Motor neuron (in vitro differentiated cells): ENCODE measurements at places on chromosomes 5 and 9.
A peak's percentile ranks its signal among the peaks of the same experiment; 100 is the strongest.

DNA sequence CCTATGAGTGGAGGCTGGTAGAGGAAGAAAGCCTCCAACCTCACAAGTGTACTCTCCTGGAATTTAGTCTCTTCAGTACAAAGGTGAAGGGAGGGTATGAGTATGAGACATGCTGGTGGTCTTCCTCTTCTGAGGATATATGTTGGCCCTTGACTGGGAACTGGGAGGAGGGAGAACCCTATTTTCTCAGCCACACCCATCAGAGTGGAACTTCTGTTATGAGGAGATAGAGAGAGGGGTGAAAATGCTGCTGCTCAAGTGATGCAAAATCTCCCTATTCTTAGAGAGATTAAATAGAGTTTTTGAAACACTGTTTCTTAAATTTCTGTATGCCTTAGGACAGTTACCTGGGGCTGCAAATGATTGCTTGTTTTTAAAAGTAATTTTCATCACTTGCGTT is 203.4 kb upstream of the PRR16 start:
- no peak for ATAC-seq

GRCh38 chr9:16664211-16664610 is 206.3 kb downstream of the BNC2 start:
- ATAC-seq = no peak

DNA sequence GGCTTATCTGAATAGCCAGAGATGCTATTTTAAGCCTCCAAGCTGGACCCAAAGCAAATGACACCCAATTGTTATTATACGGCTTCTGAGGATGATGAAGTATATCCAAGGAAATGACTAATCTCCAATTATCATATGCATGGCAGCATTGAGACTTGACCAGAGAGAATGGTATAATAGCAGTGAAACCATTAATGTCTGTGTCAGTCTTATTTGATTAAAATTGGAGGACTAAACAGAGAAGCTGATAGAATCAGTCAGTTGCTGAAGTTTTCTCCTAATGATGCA is 200.5 kb downstream of the EFNA5 start:
- ATAC-seq = peak; percentile 51

DNA sequence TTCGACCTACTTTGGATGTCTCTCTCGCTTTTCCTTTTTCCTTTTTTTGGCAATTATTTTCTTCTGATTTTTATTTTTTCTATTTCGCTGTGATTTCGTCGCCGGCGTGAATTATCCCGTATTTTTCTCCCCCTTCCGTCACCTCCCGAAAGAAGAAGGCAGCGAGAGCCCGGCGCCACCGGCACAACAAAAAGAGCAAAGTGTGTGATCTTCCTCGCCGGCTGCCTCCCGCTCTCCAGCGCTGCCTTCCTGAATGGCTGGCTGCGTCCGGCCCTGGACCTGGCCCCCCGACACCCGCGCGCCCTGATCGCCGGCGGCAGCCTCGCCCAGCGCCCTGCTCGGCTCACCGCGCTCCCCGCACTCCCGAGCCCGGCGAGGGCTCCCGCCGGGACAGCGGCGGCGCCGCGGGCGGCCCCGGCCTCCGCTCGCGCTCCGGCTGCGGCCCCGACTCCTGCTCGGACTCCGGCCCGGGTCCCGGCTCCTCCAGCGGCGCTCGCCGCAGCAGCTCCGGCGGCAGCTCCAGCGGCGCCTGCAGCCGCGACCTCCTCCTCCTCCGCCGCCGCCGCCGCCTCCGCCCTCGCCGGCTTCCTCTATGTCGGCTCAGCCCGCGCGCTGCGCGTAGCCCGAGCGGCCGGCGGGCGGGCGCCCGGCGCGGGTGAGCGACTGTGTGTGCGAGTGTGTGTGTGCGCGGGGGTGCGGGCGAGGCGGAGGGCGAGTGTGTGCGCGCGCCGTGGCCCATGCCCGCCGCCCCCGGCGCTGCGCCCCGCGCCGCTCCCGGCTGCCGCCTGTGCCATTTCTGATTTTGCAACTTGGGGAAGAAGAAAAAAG is 960 bp downstream of the NR2F1 start:
- ATAC-seq = peak; percentile 8

DNA sequence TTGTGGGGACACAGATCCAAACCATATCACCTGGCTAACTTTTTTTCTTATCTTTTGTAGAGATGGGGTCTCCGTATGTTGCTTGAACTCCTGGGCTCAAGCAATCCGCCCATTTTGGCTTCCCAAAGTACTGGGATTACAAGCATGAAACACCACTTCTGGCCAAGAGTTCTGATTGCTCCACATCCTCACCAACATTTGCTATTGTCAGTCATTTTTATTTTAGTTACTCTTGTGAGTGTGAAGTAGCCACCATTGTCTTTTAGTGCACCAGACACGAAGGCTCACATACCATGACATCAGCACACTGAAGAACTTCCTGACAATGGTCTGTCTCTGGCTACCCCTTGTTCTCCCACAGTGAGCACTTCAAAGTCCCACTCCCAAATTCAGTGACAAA is 17.3 kb downstream of the PLAC8L1 start:
- no peak for ATAC-seq

GRCh38 chr5:32231929-32232328 is 57.8 kb upstream of the GOLPH3 start:
- no peak for ATAC-seq

- no peak for ATAC-seq
Observed at GRCh38 chr9:69319324-69320025, 5.5 kb upstream of the ENTREP1 start.

DNA sequence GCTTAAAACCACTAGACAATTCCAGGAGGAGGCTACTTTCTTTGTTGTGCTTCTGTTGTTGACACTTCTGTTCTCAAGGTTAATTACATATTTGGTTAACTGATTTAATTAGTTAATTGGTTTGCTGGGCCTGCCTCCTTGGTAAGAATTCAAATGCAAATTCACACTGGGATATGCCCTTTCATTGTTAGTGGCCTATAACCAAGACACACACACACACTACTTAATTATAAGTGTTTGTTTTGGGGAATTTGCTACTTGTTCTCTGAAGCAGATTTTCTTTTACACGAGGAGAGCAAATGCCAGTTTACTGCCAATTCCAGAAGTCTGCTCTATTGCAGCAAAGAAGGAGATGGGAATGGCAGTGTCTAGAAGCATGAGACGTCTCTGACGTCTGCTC is 101.6 kb upstream of the BASP1 start:
- ATAC-seq = no peak

DNA sequence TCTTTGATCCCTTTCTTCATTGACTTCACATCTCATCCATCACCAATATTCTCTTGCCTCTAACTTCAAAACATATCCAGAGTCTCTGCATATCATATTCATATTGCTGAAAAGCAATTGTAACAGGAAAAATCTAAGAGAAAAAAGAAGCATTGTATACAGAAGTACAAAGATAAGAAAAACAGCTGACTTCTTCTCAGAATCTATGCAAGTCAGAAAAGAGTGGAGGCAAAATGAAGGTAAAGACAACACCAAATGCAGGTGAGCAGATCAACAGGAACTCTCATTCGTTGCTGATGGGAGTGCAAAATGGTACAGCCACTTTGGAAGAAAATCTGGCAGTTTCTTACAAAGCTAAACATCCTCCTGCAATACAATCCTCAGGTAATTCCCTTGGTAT is 155.6 kb downstream of the PHF2 start:
- ATAC-seq = no peak

DNA sequence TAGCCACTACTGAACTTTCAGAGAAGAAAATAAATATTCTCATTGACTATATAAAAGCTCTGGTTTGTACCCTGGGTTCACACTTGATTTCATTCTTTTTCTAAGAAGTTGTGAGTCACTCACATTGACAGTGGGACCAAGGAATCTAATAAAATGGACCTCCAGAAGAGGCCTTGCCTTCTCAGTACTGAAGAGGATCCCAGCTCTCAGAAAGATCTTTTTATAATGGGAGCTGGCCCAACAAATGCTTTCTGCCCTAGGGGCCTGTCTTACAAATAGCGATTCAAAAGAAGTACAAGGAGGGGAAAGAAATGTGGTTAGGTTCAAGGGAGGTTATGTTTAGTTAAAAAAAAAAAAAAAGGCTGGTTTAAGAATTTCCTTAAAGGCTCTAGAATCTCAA is 237.9 kb downstream of the ISL1 start:
- ATAC-seq = no peak

DNA sequence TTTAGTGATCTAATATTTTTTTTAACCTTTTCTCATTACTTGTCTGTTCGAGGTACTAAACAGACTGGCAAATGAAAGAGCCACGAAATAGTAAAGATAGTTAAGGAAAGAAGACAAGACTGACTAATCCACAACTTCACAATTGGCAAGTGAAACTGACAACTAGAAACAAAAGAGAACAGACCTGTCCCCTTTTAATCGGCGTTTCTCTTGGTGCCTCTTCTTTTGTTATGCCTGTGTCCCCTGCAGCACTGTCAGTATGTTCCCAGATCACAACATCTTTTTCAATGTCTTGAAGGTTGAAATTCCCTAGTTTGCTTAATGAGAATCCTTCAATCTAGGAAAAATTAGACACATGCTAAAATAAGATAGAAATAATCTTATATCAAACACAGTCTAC is 26.1 kb downstream of the TUT7 start:
- ATAC-seq = no peak

DNA sequence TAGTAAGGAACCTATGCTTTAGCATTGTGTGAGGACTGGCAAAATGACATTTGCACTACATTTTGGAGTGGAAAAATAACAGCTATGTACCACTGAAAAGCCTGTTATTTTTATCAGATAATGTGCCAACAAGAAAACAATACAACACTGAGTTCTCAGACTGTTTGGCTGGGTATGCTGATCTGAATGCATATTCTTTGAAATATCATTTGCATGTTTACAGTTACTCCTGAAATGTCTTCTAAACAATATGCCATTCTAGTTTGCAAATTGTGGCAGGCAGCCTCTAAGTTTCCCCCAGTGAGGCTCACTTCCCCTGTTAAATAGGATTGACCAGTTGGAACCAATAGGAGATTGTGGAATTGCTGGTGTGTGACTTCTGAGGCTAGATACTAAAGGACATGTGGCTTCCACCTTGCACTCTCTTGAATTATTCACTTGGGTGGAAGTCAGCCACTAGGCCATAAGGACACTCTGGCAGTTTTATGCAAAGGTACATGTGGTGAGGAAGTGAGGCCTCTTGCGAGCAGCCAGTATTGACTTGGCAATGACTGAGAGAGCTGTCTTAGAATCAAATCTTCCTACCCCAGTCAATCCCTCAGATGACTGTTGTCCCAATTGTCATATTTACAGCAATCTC is 250.4 kb upstream of the PCSK5 start:
- ATAC-seq = no peak

- no peak for ATAC-seq
Observed at GRCh38 chr5:155897761-155898160, 429.2 kb upstream of the SGCD start.

DNA sequence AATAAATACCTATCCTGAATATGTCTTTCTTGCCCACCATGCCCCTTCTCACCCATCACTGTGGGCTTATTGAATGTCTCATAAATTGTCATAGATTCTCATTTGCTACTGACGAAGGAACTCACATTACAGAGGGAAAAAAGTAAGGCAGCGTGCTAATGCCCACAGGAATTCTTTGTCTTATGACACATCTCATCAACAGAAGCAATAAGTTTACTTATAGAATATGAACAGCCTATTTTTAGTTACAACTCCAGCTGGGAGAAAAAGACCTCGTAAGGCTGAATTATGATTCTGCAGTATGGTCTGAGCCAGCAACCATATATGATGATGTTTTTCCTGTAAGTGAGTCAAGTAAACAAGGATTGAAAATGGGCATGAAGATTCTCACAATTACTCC is 22.4 kb upstream of the ATG10 start:
- no peak for ATAC-seq

DNA sequence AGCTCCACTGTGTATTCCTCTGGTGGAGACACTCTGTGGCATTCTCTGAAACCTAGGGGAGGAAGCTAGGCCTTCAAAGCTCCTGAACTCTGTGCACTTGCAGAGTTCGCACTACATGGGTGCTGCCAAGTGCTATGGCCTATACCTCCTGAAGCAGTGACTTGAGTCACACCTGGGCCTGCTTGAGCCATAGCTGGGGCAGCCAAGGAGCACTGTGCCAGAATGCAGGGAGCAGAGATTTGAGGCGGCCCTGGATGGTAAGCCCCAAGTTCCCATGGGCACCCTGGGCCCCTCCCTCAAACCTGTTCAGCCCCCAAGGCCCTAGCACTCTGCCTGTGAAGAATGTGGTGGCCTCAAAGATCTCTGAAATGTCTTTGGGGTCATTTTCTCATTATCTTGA is 212.9 kb downstream of the SPATA31A6 start:
- no peak for ATAC-seq

DNA sequence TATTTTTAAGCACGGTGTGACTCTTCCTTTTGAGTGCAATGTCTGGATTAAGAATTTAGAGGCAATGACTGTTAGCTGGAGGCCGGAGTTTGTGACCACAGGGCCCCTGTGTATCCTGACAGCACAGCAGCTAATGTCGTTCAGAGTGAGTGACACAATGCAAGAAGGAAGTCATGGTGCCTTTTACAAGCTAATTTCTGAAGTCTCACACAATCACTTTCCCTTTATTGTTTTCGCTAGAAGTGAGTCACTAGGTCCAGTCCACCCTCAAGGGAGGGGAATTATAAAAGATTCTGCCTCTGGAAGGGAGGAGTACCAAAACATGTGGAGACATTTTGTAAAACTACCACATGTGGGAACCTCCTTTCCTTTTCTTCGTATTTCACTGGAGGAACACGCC is 185.5 kb upstream of the FGF10 start:
- no peak for ATAC-seq
